A673 (cell line): ENCODE measurements at places on chromosomes 11 and 22.
A peak's percentile ranks its signal among the peaks of the same experiment; 100 is the strongest.

DNA sequence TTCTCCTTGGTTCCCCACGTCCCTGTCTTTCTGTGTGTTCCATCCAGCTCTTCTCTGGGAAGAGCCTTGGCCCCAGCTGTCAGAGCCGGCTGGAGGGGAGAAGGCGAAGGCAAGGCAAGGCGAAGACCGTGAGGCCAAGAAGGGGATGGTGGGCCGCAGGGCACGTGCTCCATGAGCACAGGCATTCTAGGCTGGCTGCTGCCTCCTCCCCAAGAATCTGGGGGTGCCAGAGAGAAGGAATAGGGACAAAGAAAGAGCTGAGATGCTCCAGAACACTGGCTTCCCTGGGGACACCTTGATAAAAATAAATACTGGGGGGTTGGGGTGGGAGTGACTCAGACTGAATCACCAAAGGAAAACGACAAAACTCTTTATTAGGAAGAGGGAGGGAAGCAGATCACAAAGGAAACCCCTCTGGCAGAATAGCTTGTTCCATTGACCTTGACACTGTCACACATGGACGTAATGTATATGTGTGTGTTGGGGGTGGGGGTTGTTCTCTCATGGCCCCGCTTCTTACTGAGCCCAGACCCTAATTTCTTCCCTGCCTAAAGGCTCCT is 52.5 kb downstream of the NECTIN1 start:
- no peak for DNase-seq
- H3K4me3 ChIP-seq: no peak overlapping the region
- no peak overlapping the region for H3K27ac ChIP-seq
- H3K36me3 ChIP-seq: no peaks in the 10 kb centered on the region
- no peaks in the 10 kb centered on the region for H3K4me1 ChIP-seq

DNA sequence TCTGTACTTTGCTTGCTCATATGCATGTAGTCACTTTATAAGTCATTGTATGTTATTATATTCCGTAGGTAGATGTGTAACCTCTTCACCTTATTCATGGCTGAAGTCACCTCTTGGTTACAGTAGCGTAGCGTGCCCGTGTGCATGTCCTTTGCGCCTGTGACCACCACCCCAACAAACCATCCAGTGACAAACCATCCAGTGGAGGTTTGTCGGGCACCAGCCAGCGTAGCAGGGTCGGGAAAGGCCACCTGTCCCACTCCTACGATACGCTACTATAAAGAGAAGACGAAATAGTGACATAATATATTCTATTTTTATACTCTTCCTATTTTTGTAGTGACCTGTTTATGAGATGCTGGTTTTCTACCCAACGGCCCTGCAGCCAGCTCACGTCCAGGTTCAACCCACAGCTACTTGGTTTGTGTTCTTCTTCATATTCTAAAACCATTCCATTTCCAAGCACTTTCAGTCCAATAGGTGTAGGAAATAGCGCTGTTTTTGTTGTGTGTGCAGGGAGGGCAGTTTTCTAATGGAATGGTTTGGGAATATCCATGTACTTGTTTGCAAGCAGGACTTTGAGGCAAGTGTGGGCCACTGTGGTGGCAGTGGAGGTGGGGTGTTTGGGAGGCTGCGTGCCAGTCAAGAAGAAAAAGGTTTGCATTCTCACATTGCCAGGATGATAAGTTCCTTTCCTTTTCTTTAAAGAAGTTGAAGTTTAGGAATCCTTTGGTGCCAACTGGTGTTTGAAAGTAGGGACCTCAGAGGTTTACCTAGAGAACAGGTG is 11.1 kb downstream of the CCND1 start:
- H3K4me3 ChIP-seq: peak overlapping the region; percentile 8
- H3K27ac ChIP-seq: peak overlapping the region; percentile 99
- H3K4me1 ChIP-seq: peaks cover 80% of the 10 kb centered on the region
- H3K27me3 ChIP-seq: no peaks in the 10 kb centered on the region
- DNase-seq: peak; percentile 63
- peaks cover 78% of the 10 kb centered on the region for H3K36me3 ChIP-seq

DNA sequence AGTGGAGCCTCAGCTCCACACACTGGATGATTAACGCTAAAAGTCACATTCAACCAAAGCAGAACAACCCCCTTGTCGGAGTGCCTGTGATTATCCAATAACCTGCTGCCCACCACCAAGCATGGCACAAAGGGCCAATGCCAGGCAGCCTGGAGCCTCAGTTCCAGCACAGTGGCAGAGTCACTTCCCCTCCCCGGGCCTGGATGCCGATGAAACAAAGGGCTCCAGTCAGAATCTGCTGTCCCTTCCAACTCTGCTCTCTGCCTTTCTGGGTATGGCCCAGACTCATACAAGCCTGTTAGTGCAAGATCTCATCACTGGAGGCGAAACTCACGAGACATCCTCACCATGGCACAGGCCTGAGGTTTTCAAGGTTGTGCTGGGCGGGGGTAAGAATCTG is 52.1 kb downstream of the CLTCL1 start:
- H3K27ac ChIP-seq: no peak overlapping the region
- no peak overlapping the region for H3K4me3 ChIP-seq
- no peaks in the 10 kb centered on the region for H3K36me3 ChIP-seq

- H3K36me3 ChIP-seq: peaks cover 72% of the 10 kb centered on the region
- H3K4me1 ChIP-seq: peaks cover 37% of the 10 kb centered on the region
- peak overlapping the region; percentile 91 for H3K27ac ChIP-seq
- DNase-seq: no peak
Observed at GRCh38 chr11:62792202-62792575, 383 bp upstream of the TMEM223 start.

GRCh38 chr11:69297787-69298266 is 3.9 kb downstream of the MYEOV start:
- H3K4me3 ChIP-seq: peak overlapping the region; percentile 77
- H3K4me1 ChIP-seq: peaks cover 76% of the 10 kb centered on the region
- no peaks in the 10 kb centered on the region for H3K27me3 ChIP-seq
- no peak for DNase-seq
- peak overlapping the region; percentile 92 for H3K27ac ChIP-seq

GRCh38 chr11:71188073-71188472 is 64.3 kb downstream of the SHANK2 start:
- no peaks in the 10 kb centered on the region for H3K36me3 ChIP-seq
- H3K4me1 ChIP-seq: no peaks in the 10 kb centered on the region
- H3K27ac ChIP-seq: no peak overlapping the region
- H3K27me3 ChIP-seq: no peaks in the 10 kb centered on the region

DNA sequence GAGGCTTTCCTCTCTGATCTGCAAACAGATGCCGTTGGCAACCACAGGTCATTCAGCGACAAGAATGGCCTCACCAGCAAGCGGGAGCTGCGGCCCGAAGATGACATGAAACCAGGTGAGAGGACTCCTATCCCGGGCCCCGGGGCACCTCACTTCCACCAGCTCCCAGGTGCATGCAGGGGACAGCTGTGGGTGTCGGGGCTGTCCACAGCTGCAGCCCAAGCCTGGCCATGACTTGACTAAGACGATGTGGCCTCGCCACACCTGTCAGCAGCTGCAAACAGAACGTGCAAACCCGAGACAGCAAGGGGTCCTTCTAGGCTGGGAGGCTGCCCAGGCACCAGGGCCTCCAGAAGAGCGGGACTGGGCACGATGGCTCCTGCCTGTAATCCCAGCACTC is 3.6 kb downstream of the GAL start:
- H3K4me1 ChIP-seq: no peaks in the 10 kb centered on the region
- H3K36me3 ChIP-seq: no peaks in the 10 kb centered on the region
- DNase-seq: no peak
- H3K4me3 ChIP-seq: no peak overlapping the region

- no peaks in the 10 kb centered on the region for H3K36me3 ChIP-seq
- H3K4me3 ChIP-seq: no peak overlapping the region
- H3K4me1 ChIP-seq: peaks cover 32% of the 10 kb centered on the region
- DNase-seq: no peak
- H3K27ac ChIP-seq: no peak overlapping the region
- no peaks in the 10 kb centered on the region for H3K27me3 ChIP-seq
Observed at GRCh38 chr11:129141748-129142523, 50.2 kb downstream of the ARHGAP32 start.

DNA sequence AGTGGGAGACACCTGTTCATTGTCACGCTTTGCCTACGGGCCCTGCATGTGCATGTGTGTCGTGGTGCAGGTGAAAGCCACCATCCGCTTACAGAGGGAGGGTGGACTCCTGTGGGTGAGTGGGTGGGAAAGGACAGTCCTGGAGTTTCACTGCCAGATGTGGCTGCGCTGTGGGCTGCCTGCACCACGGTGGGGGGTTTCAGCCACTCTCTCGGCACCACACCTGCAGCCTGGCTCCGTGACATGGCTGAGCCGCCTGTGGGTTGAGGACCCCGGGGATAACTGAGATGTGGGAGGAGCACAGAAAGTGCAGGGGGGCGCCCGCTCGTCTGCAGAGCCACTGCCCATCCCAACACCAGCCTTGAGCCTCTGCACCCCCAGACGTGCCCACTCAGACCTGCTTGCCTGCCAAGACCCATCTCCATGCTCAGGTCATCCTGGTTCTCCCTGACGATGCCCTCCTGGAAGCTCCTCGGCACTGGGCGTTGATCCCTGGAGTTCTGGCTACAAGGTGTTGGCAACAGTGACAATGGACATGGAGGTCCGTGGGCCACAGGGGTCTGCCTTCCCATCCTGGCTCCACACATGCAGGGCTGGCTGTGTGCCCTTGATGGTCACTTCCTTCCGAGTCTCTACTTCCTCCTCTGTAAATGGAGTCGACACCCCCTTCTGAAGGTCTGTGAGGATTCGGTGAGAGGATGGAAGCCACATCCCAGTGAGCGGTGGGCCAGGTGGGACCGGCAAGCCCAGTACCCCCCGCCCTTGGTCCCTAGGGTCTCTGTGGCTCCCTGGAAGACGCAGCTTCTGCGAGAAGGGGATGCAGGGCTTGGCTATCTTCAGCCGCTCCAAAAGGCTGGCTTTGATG is 1007.0 kb downstream of the BRD1 start:
- H3K36me3 ChIP-seq: no peaks in the 10 kb centered on the region
- no peak for DNase-seq
- no peaks in the 10 kb centered on the region for H3K27me3 ChIP-seq
- H3K4me1 ChIP-seq: peaks cover 13% of the 10 kb centered on the region
